ENCODE measurements at places on chromosomes 3 and 15.

DNA sequence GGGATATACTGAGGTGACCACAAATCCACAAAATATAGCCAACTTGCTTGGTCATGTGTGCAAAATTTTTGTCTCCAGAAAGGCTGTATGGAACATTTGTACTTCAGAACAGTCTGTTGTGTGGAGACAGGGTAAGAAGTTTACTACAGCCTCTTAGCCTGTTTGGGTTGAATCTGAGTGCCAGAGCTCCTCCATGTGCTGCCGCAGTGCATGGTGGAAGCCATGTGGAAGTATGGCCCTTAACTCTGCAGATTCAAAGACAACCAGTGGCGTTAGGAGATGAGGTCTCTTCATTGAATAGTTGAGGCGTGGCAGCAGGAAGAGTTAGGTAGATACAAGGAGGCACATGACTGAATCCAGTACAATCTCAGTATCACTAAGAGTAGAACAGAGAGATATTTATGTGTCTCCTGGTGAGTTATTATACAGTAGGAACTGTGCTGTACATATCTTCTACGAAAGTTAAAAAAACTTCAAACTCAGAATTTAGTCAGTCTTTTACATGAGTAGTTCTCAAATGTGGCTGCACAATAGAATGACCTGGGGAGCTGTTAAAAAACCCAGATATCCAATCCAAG, 9.4 kb downstream of the EIF2A start:
- no peak for DNase-seq

- DNase-seq: no peak
These were observed 517.7 kb downstream of the OTOL1 start for GRCh38 chr3:162014284-162014683.

DNA sequence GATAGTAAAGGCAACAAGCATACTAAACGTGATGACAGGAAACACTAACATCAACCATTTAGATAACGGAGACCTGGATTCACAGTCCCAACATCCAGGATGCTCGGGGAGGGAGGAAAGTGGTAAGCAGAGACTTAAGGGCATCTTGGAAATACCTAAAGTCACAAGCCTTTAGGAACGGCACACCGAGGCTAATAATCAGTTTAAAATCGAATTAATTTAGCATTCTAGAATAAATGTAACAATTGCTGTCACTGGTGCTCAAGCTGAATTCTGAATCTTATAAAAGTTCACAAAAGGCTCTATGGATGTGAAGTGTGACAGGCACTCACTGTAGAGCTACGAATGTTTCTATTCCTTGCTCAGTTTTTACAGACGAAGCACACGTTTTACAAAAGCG, 1.3 kb downstream of the CD47 start:
- DNase-seq: no peak

GRCh38 chr15:98147415-98147814, 186.9 kb downstream of the ARRDC4 start:
- peak; percentile 70 for DNase-seq

DNA sequence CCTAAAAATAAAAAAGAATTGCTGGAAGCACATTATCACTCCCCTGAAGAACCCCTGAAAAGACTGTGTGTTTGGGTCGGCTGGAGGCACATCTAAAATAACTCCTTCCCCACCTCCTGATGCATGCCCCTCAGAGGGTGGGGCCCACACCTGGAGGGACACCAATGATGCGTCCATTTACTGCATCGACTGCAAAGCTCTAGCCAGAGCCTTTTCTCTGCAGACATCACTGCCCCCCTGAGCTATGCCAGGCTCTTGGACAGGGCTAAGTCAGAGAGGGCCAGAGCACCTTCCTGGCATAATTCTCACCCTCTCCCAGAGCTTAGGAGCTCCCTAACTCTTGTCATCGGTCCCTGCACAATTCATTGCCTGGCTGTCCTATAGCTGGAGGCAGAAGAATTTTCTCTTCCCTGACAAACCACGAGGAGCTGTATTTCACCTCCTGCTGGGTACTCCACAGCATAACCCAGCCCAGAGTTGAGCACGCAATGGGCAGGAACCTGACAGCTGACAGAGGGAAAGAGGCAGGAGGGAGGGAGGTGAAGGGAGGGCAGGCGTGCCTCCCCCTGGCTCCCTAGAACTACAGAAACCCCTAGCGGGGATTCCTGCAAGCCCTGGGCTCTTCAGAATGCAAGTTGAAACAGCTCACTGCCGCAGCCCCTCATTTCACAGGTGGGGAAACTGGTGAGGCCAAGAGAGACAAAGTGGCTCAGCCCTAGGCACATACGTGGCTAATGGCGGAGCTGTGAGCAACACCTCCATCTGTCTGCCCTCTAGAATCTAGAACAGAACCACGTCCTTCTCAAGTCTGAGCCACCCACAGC, 46.6 kb downstream of the XXYLT1 start:
- DNase-seq: no peak

GRCh38 chr3:16174026-16174355, 489 bp upstream of the GALNT15 start:
- DNase-seq: no peak

DNA sequence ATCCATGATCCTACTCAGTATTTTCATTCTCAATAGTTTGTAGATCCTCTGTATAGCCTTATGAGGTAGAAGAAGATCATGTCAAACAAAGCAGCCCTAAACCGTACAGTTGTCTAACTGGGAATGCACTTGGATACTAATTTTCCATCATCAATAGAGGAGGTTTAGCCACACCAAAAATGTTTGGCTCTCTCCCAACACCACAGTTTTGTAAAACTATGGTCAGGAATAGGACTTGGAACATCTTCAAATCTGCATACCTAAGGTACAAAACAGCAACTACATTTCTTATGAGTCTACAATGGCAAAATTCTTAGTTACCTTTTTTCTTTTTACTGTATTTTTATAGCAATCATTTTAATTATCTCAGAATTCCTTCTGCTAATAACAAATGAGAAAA, 1001.6 kb downstream of the ROBO2 start:
- DNase-seq: no peak

DNA sequence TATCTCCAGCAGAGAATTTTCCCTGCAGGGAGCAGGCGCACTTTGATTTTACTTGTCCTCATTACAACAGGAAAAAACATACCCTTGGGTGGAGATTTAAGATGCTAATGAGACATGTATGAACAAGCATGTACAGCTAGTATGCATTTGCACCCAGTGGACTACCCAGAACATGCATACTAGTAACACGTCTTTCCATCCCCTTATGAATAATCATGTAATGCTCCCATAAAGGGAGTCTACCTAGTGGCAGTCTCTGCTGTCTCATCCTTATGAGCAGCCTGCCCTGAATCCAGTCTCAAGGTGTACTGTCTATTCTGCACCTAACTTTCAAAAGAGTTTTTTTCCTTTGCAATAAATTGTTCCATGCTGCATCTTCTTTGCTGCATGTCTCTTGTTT, 1222.0 kb downstream of the ROBO1 start:
- DNase-seq: no peak

DNA sequence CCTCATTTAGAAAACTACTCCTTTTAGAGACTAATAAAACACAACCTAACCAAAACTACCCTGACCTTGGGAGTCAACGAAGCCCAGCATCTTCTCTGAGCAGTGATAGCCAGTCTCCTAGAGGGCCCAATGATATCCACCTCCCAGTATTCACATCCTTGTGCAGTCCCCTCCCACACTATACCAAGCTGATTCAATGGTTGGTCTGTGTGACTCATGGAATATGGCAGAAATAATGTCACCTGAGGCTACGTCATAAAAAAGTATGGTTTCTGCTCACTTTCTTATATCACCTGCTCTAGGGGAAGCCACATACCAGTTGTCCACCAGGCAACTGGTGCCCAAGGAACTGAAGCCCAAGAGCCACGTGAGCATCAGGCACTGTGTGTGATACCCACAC, 21.4 kb upstream of the USF3 start:
- no peak for DNase-seq

GRCh38 chr15:67501836-67502461, 19.0 kb upstream of the C15orf61 start:
- no peak for DNase-seq

DNA sequence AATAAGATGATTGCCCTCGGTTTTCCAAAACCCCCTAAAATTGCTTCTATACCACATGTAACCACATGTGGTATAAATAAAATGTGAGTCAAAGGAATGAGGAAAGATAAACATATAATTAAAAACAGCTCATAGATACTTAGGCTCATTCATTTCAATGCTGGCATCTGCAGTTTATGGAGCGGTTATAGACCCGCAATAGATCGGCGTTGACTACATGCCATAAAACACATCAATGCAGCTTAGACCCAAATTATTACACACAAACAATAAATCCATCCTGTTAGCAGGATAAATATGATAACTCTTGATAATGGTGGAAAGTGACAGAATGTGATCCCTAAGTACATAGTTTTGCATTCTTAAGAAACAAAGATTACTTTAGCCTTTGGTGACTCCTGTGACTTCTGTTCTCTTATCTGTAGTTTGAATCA, 143.7 kb downstream of the NR2F2 start:
- DNase-seq: no peak

DNA sequence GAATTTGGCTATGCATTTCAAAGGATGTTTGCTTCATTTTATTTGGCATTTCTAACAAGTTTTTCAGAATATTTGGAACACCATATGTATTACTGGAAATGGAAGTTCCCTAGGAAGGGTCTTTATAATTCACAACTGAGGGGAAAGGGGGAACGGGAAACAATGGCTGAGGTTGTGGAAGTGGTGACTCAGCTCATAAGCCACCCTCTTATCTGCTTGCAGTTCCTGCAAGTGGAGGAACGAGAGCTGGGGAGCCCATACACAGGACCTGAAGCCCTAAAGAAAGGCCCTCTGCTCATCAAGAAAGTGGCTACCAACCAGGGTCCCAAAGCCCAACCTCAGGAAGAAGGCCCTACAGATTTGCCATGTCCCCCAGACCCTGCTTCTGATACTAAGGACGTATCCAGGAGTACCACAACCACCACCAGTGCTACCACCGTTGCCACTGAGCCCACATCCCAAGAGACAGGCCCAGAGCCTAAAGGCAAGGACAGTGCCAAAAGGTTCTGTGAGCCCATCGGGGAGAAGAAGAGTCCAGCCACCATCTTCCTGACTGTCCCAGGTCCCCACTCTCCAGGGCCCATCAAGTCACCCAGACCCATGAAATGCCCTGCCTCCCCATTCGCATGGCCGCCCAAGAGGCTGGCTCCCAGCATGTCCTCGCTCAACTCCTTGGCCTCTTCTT, 37.9 kb downstream of the ESYT3 start:
- DNase-seq: no peak

DNA sequence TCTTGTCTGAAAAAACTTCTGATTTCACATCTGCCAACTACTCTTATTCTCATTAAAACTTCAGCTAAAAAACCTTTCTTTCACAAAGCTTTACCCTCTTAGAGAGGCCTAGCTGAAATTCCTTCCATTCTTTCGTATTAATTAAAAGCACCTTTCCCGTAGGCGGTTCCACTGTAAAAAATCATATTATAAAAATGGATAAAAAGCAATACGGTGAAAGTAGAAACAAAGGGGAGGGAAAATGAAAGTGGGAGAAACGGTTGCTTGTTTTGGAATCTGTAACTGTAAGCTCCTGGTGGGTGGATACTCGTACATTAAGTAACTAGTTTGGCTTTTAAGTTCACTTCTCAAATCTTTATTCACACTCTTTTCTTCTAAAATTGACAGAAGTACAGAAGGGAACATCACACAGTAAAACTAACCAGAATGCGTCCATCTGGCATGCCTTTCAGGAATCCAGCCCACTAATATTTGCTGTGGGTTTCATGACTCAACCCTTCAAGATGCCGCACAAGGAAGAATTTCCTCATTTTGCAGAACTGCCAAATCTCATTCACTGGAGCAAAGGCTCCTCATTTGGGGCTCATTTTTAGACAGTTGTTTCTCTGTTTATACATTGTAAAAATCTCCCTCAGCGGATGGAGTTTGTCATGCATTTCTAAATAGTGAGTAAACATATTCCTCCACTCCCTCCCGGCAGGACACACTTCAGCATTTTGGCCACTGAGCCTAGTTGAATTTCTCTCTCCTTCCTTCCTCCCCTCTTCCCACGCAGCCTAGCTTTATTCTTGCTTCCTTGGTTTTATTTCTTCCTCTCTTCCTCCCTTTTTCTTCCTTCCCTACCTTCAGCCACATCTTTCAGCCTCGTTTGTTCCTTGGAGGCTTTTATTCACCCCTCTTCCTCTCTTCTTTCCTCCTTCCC, 419.5 kb upstream of the NAALADL2 start:
- peak; percentile 90 for DNase-seq

DNA sequence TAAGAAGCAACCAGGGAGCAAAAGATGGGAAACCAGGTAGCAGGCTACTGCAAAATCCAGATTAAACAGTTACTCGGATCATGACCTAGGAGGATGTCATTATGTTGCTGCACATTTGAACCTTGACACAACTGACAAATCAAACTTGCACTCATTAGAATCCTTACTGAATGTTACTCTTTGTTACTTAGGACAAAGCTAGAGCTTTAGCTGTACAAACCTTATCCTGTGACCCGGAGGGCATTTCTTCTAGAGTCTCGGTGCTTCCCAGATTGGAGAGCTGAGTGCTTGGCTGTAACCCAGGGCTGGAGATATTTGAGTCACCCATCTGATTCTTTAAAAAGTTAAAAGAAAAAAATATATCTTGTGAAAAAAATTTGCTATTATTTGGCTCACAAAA, 43.4 kb downstream of the DCP1A start:
- no peak for DNase-seq

- peak; percentile 27 for DNase-seq
These were observed 1.5 kb downstream of the CYP1A1 start for GRCh38 chr15:74723754-74724334.

GRCh38 chr3:123285066-123285465, 83.3 kb downstream of the SEC22A start:
- DNase-seq: no peak

- no peak for DNase-seq
These were observed 18.7 kb downstream of the ACTC1 start for GRCh38 chr15:34776606-34777105.

DNA sequence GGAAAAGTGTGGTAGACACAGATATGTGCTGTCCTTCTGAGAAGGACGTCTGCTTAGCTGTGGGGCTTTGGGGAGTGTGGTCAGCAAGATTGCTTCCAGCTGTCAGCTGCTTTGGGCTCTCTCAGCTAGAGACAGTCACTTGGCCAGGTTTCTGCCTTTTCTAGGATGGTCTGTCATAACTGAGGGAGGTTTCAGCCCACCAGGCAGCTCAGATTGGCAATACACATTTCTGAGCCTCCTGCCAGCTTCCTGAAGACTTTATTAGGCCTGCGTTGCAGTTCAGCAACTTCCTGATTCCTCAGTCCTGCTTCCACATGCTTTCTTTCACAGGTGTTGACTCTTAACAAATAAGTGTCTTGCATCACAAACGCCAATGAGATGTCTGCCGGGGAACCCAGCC, 286.5 kb downstream of the SQOR start:
- no peak for DNase-seq

- DNase-seq: no peak
These were observed 64.0 kb upstream of the SKOR1 start for GRCh38 chr15:67761343-67761742.

DNA sequence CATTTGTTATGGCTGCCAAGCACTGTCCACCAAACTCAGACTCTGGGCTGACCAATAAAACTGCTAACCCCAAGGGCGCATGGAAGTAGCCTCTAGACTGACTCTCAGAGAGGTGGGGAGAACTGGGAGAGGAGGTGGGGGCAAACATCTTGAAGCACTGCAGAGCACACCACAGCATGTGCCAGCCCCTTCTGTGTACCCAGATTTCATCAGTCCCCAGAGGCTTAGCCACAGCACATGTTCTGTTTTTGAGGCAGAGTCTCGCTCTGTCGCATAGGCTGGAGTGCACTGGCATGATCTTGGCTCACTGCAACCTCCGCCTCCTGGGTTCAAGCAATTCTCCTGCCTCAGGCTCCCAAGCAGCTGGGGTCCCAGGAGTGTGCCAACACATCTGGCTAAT, 119.5 kb upstream of the SPATA12 start:
- no peak for DNase-seq

Data from suppressor macrophage (primary cell).